ENCODE measurements at places on chromosomes 6 and 20. TPM values are rescaled to one million over a fixed set of nuclear protein-coding genes. Genes with fewer than 3 reads are reported as not detected.

DNA sequence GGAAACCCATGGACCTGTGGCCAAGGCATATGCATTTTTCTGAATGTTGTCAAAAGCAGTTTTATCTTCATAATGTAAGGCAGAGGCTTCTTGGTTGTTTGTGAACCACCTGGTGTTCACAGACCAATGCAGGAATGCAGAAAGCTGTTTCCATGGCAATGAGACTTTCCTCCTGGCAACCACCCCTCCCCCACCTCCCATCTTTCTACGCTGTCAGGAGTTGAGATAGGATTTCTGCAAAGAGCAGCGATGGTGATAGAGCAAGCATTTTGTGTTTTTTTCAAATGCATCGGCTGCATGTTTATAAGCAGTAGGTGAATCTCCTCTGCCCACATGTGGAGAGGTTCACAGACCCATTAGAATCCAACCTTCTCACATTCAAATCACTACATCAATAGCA is 114.1 kb upstream of the SMLR1 start:
- no peaks in the 10 kb centered on the region for H3K4me1 ChIP-seq
- H3K27ac ChIP-seq: no peak overlapping the region

DNA sequence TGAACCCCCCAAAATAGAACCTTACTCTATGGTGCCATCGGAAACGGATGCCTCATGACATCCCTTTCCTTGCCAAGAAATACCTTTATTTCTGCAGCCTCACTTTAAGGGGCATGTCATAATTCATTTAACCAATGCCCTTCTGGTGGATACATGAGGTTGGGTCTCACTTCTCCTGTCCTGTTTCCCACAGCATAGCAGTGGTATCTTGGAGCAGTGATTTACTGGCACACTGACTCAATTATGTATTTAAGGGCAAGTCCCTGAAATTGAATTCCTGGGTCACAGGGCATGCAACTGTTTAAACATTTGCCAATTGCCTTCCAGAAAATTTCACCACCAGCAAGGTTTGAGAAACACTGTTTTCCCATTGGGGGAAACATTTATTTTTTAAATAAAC is 639 bp upstream of the LBP start:
- H3K4me3 ChIP-seq: peak overlapping the region; percentile 72
- H3K36me3 ChIP-seq: peaks cover 19% of the 10 kb centered on the region
- no peaks in the 10 kb centered on the region for H3K27me3 ChIP-seq
- H3K4me1 ChIP-seq: peaks cover 37% of the 10 kb centered on the region

- no peaks in the 10 kb centered on the region for H3K36me3 ChIP-seq
- H3K4me3 ChIP-seq: no peak overlapping the region
- no peaks in the 10 kb centered on the region for H3K27me3 ChIP-seq
- no peak for DNase-seq
Measured at GRCh38 chr20:61628901-61629601, 377.0 kb downstream of the CDH4 start.

The TMEM14A gene
- 63.6 TPM for polyA plus RNA-seq

DNA sequence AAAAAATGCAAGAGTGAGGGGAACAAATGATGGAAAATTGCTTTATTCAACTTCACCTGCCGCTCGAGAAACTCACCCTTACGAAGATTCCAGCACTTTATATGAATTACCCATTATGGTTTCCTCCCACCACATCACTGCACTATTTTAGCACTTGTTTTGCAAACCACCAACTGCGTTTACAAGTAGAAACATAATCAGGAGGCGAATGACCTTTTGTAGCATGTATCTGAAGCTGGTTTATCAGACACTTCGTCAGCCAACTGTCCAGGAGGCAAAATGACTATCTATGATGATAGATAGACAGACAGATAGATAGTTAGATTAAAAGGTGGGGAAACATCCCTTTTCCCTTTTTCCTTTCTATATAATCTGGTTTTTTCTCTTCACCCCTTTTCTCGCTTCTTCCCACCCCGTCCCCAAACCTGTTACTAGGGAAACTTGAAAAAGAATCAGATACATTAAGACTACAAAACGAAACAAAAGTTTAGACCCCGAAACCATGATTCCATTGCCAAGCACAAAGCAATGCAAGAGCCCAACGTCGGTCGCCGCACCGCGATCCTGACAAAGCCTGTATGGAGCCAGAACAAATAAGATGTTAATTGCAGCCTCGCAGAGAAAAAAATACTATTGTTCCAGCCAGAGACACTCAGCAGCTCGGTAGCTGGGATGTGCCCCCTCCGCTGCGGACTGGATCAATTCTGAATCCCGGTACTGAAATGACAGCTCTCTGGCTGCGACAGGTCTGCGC is 933 bp upstream of the ADGRB3 start:
- H3K36me3 ChIP-seq: no peaks in the 10 kb centered on the region
- peaks cover 22% of the 10 kb centered on the region for H3K4me1 ChIP-seq
- peak overlapping the region; percentile 14 for H3K27ac ChIP-seq
- H3K27me3 ChIP-seq: peaks cover 14% of the 10 kb centered on the region

GRCh38 chr6:46917002-46917545 is 4.7 kb downstream of the ADGRF5 start:
- H3K4me1 ChIP-seq: no peaks in the 10 kb centered on the region
- H3K27me3 ChIP-seq: no peaks in the 10 kb centered on the region
- H3K27ac ChIP-seq: no peak overlapping the region
- no peak for DNase-seq
- H3K4me3 ChIP-seq: no peak overlapping the region

DNA sequence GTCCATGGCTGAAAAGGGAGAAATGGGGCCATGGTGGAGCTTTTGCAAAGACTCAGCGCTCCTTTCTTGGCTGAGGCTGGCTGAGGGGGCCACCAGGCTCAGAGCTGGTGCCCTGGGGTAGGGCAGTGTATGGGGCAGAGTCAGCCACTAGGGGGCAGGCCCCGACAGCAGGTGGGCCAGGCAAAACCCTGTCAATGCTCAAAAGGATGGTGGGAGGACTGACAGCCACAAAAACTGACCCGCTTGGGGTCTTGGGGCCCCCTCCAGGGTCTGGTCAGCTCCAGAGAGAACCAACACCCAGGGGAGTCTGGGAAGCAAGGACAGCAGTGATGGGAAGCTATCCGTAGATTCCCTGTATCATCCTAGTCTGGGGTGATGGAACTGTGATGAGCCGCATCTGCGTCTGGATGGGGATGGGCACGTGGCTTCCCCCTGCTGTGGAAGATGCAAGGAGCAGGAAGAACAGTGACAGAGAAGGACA is 306.9 kb downstream of the DHX35 start:
- H3K27me3 ChIP-seq: no peaks in the 10 kb centered on the region
- H3K4me1 ChIP-seq: no peaks in the 10 kb centered on the region
- DNase-seq: peak; percentile 68
- no peak overlapping the region for H3K4me3 ChIP-seq
- no peaks in the 10 kb centered on the region for H3K36me3 ChIP-seq
- no peak overlapping the region for H3K27ac ChIP-seq

DNA sequence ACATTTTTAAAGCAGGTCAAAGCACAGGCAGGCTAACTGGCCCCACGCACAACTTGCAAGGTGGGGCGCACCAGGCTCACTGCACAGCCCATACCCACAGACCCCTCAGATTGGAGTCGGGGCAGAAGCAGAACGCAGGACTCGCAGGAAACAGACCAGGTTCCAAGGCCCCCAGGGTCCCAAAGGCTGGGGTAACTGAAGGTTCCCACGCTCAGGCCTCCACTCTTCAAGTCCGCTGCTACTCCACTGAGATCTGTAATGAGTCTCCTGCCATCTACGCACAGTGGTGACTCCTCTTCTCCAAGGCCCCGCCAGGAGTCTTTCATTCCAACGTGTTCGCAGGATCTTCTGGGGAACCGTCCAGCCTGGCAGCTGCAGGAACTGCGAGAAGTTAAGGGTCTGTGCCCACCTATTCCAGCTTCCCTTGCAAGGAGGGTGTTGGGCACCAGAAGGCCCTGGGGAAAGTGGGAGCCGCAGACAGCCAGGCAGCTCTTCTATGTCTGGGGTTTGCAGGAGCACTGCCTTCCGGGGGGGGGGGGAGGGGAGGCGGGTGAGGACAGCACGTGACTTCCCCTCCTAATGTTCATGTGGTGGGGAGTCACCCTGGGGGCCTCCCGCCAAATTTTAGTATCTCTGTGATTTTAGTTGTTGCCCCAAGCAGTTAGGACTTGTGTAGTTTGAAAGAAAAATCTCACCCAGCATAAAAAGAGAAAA is 2.0 kb upstream of the TAF4 start:
- DNase-seq: no peak
- H3K4me1 ChIP-seq: peaks cover 13% of the 10 kb centered on the region
- H3K4me3 ChIP-seq: no peak overlapping the region
- no peaks in the 10 kb centered on the region for H3K36me3 ChIP-seq
- no peak overlapping the region for H3K27ac ChIP-seq

The THEMIS gene
- polyA plus RNA-seq: 0.29 TPM

GRCh38 chr20:57128044-57128757 is 138.2 kb downstream of the BMP7 start:
- H3K27ac ChIP-seq: no peak overlapping the region
- H3K4me3 ChIP-seq: no peak overlapping the region
- no peak for DNase-seq
- H3K4me1 ChIP-seq: peaks cover 3% of the 10 kb centered on the region

The RAB32 gene
- 49.9 TPM for polyA plus RNA-seq

DNA sequence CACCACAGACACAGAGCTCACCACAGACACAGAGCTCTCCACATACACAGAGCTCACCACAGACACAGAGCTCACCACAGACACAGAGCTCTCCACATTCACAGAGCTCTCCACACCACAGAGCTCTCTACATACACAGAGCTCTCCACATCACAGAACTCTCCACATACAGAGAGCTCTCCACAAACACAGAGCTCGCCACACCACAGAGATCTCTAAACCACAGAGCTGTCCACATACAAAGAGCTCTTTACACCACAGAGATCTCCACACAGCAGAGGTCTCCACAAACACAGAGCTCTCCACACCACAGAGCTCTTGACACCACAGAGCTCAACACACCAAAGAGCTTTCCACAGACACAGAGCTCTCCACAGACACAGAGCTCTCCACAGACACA is 55.8 kb downstream of the ERMARD start:
- no peak overlapping the region for H3K4me3 ChIP-seq
- H3K27me3 ChIP-seq: no peaks in the 10 kb centered on the region
- no peaks in the 10 kb centered on the region for H3K4me1 ChIP-seq

GRCh38 chr6:10300071-10300470 is 114.8 kb downstream of the TFAP2A start:
- H3K4me3 ChIP-seq: no peak overlapping the region
- no peaks in the 10 kb centered on the region for H3K27me3 ChIP-seq
- no peaks in the 10 kb centered on the region for H3K36me3 ChIP-seq
- no peak for DNase-seq
- no peak overlapping the region for H3K27ac ChIP-seq
- no peaks in the 10 kb centered on the region for H3K4me1 ChIP-seq

DNA sequence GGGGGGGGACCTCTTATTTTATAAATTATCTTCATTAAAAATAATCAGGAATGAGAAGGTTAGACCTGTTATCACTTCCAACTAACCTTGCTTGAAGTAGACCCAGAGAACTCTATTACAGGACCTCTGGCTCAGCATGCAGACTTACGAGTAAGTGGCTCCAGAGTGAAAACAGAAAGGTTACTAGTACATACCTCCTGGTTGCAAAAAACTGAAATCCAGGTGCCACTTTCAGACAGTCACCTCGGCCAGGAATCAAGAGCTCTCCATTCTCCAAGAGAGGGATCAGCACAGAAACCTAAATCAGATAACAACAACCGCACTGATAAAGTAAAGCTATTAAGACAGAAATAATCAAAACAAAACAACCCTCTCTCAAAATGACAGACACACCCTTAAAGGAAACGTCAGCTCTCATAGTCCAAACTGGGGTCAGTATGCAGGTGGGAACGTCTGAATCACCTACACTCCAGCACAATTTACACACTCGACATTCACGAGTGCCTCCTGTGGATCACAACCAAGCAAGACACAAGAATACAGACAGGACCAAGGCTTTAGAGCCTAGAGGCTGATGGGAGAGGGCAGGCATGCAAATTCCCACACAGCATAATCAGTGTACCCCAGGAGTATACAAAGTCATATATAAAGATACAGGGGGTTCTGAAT is 31.8 kb downstream of the MDN1 start:
- H3K4me1 ChIP-seq: peaks cover 21% of the 10 kb centered on the region
- no peak overlapping the region for H3K27ac ChIP-seq
- H3K36me3 ChIP-seq: peaks cover 15% of the 10 kb centered on the region
- no peak overlapping the region for H3K4me3 ChIP-seq

The HNF4A gene
- polyA plus RNA-seq: 120 TPM

The GHRH gene
- polyA plus RNA-seq: not detected

The RAD21L1 gene
- not detected for polyA plus RNA-seq

DNA sequence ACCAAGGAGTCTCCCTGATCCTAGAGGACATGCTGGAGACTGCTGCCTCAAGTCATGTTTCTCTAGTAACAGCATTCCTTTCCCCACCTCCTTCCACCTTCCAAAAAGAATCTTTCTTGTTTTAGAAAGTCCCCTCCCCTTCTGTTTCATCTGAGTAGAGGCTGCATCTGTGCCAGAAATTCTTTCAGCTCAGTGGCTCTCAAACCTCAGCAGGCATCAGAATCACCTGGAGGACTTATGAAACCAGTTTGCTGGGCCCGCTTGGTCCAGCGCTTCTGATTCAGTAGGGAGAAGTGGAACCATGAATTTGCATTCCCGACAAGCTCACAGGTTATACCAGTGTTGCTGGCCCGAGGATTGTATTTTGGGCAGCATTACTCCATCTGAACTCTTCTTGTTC is 55.1 kb downstream of the TMEM200A start:
- no peaks in the 10 kb centered on the region for H3K27me3 ChIP-seq
- no peak for DNase-seq
- no peak overlapping the region for H3K4me3 ChIP-seq
- no peaks in the 10 kb centered on the region for H3K36me3 ChIP-seq

DNA sequence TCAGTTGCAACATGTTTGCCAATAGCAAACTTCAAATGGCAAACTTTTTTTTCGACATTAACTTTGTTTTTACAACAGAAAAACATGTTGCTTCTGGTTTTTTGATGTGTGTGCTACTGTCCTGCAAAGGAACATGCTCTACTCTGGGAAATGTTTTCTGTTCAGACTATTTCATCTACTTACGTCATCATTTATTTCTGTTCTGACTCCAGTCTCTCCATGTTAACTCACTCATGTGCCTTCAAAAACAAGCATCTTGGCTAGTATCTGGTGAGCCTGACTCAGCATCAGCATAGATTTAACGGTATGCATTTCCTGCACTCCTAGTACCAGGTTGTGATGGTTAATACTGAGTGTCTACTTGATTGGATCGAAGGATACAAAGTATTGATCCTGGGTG is 36.1 kb upstream of the MAP7 start:
- H3K36me3 ChIP-seq: peaks cover 30% of the 10 kb centered on the region
- H3K27ac ChIP-seq: no peak overlapping the region
- no peak overlapping the region for H3K4me3 ChIP-seq
- DNase-seq: no peak

- no peaks in the 10 kb centered on the region for H3K36me3 ChIP-seq
- no peak overlapping the region for H3K27ac ChIP-seq
- H3K4me3 ChIP-seq: no peak overlapping the region
- H3K4me1 ChIP-seq: no peaks in the 10 kb centered on the region
- DNase-seq: no peak
Measured at GRCh38 chr6:119224095-119224701, 125.4 kb downstream of the MAN1A1 start.

The CPXM1 gene
- 0.10 TPM for polyA plus RNA-seq

DNA sequence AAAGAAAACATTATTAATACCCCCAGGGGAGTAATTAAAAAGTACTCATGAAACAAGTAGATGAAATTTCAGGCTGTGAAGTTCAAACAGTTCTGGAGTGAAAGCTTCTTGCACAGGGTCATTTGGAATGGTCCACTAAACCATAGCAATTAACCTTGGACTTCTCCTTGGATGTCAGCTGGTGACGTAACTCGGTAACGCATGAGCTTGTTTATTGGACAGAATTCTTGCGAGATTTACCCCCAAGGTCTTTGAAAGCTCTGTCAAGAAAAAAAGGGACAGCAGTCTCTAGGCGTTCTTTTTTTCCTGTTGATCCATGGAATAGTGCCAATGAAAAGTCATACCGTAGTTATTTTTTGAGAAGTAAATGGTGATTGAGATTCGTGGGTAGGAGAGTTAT is 2.2 kb downstream of the CD83 start:
- no peak overlapping the region for H3K27ac ChIP-seq
- H3K4me3 ChIP-seq: no peak overlapping the region
- peaks cover 7% of the 10 kb centered on the region for H3K4me1 ChIP-seq
- H3K36me3 ChIP-seq: no peaks in the 10 kb centered on the region

All from liver (tissue), 10 donors.